AML-193 (cell line): ENCODE measurements at places on chromosomes 5 and 9.

DNA sequence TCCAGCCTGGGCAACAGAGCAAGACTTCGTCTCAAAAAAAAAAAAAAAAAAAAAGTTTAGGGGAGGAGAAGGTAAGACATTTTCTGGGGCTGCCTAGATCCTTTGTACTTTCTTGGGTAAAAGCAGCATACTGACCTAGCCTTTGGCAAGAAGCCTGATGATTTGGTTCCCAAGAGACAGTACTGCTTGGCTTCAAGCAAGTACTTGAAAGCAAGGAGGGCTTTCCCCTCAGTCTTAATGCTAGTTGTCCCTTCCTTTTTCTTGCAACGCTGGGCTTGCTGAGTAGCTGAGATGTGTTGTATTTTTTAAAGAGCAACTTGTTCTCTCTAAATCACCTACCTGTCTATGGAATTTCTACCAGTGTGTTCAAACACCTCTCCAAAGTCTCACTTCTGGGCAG lies 76.2 kb downstream of the INSYN2B start:
- DNase-seq: no peak

DNA sequence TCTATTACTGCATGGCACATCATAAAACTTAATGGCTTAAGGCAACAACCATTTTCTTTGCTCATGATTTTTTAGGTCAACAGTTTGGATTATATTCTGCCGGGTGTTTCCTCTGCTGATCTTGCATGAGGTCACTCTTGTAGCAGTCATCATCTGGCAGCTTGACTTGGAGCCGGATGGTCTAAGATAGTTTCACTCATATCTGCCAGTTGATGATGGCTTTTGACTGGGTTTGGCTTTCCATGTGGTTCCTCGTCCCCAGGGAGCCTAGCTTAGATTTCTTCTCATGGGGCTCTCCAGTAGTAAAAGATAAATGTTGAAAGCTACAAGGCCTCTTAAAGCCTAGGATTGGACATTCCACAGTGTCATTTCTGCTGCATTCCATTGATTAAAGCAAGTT lies 27.4 kb downstream of the LNPEP start:
- DNase-seq: no peak

DNA sequence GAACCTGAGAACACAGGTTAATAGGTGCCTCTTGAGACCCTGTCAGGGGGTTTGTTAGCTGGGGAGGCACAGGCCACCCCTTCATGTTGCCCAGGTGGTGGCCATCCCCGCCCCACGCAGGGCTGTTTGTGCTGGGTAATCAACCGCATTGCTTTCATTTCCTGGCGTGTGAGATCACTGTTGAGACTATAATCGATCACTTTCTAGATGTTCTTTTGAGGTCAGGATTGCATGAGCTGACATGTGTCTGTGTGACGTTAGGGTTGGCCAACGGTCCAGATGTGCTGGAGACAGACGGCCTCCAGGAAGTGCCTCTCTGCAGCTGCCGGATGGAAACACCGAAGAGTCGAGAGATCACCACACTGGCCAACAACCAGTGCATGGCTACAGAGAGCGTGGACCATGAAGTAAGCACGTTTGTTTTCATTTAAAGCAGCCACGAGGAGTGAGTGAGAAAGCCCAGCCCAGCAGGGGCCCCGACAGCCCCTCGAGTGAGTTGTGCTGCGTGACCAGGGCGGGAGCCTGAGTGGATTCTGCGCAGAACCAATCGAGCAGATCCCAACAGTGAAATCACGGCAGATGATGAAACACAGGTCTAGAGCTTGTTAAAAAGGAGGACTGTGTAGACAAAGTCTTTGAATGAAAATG lies 115.0 kb upstream of the CACNA1B start:
- no peak for DNase-seq

- DNase-seq: no peak
Observed at GRCh38 chr9:107051392-107051791, 188.4 kb downstream of the ZNF462 start.

DNA sequence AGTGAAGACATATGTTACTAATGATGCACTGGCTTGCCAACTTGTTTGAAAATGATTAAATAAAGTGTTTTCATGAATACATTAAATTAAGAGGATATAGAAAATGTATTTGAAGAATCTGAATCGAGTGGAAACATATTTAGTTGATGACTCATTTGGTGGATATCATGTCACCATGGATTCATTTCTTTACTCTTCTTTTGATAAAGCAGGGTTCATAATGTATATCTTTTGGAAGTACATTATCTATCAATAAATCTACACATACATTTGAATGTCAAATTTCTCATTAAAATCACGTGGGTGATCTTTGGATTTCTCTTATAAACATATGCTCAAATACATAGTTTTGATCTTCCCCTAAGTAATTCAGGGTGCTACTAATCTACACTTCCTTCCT lies 1148.1 kb upstream of the ACO1 start:
- DNase-seq: no peak

DNA sequence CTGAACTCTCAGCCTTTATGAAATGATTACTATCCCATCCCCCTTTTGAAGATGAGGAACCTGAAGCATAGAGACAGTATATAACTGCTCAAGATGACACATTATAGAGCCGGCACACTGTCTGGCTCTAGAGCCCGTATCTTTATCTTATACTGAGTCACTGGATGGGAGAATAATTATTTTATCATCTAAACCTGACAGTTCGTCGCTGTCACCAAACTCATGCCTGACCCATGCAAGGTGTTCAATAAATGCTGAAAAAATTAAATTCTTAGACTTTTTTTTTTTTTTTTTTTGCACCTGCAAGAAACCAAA lies 38.8 kb downstream of the HOMER1 start:
- no peak for DNase-seq

DNA sequence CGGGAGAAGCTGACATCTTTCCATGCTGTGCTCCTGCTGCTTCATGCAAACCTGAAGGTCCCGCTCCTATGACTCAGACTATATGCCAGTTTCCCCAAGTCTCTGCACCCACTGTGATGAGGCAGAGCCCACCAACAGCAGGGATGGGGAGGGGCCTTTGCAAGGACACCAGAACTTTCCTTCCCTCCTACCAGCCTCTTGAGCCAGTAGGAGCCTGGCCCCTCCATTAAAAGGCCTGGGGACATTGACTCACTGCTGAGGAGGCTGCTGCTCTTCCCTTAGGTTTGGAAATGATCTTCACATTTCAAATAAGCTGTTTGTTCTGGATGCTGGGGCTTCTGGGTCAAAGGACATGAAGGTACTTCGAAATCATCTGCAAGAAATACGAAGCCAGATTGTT lies 26.1 kb upstream of the CTSL start:
- DNase-seq: no peak

DNA sequence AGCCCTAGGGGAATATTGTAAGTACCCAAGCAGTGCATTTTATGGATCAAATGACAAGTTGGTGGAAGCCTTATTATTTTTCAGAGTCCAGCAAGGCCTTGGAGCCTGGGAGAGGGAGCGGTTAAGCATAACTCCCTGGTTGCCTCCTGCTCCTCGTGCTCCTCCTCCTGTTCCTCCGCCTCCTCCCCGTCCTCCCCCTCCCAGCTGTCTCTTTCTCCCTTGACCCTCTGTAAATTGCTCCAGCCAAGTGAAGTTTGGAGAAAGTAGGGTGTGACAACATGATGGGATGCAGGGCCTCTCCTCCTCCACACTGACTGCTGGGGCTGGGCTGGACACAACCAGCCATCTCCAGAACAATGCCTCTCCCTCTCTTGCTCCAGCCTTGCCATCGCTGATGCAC lies 586.9 kb downstream of the CCDC171 start:
- no peak for DNase-seq

DNA sequence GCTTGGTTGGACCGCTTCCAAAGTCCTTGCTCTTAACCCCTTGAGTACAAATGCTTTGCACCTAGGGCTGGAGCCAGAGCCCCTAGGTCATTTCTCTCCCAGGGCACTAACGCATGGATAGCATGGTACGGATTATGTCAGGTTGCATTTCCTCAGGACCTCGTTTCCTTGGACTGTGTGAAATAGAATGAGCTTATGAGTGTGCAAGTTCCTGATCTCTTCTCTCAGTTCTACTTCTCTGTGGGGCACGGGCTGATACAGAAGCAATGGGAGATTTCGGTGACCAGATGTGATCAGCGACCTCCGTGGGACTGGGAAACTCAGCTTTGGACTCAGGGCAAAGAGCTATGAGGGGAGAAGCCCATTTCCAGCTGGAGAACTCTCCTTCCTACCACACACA lies 14.2 kb downstream of the SPARC start:
- no peak for DNase-seq

GRCh38 chr5:153711755-153712154 lies 221.3 kb downstream of the GRIA1 start:
- DNase-seq: no peak

GRCh38 chr5:171445644-171446516 lies 26.4 kb downstream of the FGF18 start:
- DNase-seq: no peak

DNA sequence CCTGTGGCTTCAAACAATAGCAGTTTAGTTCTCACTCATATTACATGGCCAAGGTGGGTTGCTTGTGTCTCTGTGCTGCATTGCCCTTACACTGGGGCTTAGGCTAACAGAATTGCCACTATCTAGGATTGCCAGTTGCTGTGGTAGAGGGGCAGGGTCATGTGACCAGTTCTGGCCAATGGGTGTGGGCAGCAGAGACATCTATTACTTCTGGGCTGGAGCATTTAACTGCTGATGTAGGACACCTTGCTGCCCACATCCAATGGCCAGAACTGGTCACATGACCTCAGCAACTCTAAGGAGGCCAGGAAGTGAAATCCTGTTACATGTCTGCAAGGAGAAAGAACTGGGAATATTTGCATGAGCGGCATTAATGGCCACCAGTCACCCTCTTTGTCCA lies 199.3 kb downstream of the C9orf152 start:
- no peak for DNase-seq

DNA sequence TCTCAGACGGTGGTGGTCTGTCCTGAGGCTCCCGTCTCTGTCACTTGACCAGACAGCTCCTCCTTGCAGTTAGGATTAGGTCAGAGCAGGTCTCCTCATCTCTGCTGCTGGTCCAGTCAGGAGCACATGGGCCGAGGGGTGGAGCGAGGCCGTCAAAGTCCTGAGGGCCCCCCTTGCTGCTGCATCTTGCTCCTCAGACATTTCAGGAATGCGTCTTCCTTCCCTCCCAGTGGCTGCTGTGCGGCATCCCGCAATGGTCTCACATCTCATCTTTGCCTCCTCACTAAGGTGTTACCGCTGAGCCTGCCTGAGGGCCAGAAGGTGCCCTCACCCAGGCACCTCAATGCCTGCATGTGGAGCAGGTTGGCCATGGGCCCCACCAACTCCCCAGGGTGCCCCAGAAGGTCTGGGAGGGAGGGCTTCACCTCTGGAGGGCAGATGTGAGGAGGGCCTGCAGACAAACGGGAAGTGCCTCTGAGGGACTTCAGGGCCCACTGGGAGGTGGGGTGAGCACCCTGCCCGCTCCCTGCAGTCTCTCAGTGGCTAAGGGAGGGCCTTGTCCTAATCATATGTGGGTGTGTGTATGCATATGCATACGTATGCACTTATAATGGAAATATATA lies 137.7 kb upstream of the LMX1B start:
- DNase-seq: no peak

GRCh38 chr5:109403469-109403868 lies 6.3 kb downstream of the PJA2 start:
- no peak for DNase-seq

- DNase-seq: no peak
Observed at GRCh38 chr9:102521097-102521755, 473.9 kb upstream of the CYLC2 start.

GRCh38 chr9:80874276-80874675 lies 815.1 kb downstream of the TLE1 start:
- no peak for DNase-seq

GRCh38 chr5:10592601-10593000 lies 28.7 kb downstream of the ANKRD33B start:
- DNase-seq: no peak

DNA sequence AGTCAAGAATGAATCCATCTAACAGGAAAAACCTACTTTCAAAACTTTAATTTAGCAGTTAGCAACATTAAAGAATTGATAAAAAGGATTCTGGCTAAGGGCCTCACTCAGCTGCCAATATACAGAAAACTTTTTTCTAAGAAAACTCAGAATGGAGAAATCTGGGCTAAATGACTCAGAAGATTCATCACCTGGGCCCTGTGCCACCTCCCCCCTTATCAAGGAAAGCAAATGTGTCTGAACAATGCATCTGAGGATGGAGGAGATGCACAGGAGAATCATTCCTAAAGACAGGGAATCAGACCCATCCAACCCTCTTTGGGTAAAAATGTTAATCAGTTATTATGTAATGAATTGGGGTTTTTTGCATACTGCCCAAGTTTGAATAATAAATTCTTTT lies 592.0 kb upstream of the DMAC1 start:
- DNase-seq: no peak

- no peak for DNase-seq
Observed at GRCh38 chr5:172504701-172505402, 50.5 kb upstream of the SH3PXD2B start.

- no peak for DNase-seq
Observed at GRCh38 chr5:95352691-95353090, 38.5 kb upstream of the FAM81B start.

GRCh38 chr9:117744369-117744768 lies 40.2 kb downstream of the TLR4 start:
- DNase-seq: no peak

DNA sequence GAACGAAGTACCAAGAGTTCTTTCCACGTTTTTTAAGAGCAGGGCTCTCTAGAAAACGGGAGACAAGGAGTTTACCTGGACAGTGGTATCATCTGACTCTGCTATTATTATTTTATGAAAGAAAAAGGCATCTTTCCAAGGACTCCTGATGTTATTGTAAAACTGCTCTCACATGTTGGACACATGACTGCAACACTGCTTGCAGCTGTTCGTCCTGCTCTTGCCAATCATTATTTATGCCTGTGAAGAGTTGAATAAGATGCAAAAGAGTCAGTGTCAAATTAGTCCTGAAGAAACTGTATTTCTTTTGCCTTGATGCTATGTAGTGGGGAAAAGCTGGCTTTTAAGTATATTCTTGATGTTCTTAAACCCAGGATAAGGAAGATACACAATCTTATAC lies 284.5 kb upstream of the PTGER4 start:
- DNase-seq: no peak

DNA sequence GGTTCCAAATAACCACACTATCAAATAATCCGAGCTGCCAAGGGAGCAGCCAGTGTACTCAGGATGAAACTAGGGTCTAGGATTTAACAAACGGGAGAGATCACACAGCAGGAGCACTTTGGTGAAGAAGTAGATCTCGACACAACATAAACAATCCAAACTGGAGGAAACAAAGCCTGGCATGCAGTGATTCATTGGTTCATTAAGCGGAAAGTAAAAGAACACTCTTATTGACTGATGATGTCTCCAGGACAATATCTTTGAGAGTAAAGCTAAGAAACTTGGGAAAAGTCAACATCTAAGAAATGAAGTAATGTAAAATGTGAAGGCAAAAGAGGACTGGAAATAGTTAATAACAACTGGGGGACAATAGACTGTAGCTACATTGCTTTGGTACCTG lies 1478.3 kb upstream of the CDH9 start:
- DNase-seq: no peak

DNA sequence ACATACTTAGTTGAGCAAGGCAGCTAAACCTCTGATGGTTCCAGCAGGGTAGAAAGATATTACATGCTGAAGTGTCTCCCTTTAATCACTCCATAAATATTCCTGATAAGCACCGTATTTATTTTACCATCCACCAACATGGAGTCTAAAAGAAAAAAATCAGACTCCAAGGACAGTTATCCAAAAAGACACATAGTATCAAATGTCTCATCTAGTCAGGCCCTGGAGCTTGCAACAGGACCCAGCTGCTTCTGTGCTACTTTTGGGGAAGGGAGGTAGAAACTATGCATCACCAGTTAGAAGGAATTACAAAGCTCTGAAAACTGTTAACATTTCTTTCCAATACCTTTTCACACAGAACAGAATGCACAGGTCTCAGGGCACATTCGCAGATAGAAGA lies 88.1 kb downstream of the S1PR3 start:
- no peak for DNase-seq
